ENCODE measurements at places on chromosomes 6 and 20.

DNA sequence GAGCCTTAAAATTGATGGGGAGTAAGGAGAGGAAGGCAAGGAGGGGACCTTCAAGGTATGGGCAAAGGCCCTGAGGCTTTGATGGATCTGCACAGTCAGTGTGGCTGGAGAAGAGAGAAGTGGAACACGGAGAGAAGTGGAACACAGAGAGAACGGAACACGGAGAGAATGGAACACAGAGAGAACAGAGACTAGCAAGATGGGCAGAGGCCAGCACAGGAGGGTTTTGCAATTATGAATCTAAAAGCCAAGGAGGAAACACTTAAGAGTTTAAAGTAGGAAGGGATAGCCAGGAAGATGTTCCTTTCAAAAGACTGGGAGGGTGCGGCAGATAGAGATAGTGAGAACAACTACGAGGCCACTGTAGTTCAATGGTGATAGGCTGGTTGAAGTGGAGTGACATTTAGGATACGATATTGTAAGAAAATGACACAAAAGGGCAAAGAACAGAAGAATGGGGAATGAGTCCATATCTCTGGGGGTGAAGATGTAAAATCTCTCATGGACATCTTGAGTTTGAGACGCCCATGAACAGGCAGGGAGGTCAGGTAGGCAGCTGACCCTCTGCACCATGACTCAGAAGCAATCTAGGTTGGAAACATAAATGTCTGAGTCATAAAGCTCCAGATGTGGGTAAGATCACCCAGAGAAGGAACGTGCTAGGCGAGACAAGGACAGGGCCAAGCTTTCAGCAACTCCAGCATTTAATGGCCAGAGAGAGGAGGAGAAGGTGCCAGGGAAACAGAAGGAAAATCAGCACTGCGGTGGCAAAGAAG is 25.4 kb downstream of the ZMYND8 start:
- no peak for DNase-seq

DNA sequence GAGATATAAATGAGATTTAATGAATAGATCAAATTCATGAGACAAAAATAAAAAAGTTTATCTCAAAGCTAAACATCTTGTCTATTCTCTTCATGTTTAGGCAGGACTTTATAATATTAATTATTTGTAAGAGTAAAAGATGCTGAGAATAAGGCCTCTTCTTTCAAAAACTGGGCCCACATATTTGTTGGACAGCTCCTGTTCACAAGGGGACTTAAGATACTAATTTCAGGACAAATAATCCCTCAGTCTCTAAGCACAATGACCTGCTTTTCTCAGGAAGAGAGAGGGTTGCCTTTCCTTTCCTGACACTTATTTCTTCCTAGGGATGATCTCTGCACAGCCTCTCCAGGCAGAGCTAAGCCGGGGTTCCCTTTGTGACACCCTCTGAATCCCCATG is 43.3 kb downstream of the NOX3 start:
- no peak for DNase-seq

DNA sequence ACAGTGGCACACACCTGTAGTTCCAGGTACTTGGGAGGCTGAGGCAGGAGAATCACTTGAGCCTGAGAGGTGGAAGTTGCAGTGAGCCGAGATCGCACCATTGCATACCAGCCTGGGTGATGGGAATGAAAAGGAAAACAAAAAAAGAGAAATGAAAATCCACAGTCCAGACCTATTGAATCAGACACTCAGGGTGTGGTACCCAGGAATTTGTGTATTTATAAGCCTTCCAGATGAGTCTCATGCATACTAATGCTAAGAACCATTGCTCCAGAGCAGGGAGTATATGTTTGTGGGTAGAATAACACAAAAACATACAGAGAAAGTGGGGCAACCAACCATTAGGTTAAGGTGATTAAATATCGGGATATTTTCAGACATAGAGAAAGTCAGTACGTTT is 36.1 kb upstream of the PLCB4 start:
- no peak for DNase-seq

DNA sequence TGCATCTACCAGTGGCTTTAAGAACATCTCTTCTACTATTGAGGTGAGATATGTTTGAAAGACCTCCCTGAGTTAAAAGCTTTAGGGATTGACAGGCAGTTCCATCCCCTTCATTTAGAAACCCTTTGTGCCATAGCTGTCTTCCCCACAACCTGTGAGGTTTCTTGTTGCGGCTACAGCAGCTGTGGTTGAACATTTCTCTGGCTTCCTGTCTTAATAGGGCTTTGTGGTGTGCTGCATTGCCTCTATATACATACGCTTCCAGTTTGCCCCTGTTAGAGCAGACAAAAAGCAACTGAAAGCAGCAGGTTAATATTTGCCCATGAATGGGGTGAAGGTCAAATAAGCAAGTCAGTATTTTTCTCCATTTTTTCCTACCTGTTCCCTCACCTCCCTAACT is 210.2 kb downstream of the TMEM200A start:
- DNase-seq: peak; percentile 20

DNA sequence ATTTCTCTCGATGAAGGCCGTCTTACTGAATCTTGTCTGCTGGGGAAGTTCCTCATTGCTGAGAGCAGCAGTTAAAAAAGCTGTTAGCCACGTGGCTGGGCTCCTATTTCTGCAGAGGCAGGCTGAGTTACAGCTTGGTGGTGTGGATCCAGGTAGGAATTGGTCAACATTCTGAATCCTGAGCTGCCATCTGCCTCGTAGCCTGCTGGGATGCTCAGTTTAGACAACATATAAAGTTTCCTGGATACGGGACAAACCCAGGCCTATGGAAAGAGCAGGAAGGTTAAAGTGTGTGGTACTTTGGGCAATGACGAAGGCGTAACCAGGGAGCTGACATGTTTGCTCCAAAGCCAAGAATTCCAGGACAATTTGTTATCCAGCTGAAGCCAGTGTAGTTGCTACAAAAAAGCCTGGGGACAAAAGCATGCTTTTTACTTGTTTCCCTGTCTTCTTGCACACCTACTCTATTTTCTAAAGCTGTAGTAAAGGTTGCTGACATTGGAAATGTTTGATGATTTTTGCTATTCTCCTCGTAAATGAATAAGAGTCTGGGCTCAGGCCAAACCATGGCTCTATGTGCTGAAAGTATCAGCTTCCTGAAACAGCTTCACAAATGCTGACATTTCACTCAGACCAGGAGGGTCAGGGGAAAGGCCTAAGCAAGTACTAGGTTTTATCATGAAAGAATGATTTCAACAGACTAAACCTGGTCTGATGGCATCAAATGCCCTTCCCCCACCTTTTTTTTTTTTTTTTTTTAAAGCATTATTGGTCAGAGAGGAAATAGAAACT is 12.4 kb upstream of the MYLK2 start:
- DNase-seq: no peak

DNA sequence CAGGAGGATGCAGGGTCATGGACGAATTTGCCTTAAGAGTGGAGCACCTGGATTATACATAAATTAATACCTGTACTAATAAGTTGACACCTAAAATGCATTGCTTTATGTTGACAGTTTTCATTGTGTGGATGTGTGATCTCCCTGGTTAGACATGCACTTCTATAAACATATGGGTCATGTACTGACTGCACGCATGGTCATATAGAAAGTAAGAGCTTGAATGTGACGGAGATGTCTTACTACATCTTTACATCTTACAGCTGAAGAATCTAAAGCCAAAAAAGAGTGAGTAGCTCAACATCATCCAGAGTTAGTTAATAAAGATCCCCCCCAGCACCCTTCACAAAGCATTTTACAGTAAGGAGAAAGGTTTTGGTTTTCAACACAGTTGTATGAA is 408.4 kb upstream of the JARID2 start:
- no peak for DNase-seq

DNA sequence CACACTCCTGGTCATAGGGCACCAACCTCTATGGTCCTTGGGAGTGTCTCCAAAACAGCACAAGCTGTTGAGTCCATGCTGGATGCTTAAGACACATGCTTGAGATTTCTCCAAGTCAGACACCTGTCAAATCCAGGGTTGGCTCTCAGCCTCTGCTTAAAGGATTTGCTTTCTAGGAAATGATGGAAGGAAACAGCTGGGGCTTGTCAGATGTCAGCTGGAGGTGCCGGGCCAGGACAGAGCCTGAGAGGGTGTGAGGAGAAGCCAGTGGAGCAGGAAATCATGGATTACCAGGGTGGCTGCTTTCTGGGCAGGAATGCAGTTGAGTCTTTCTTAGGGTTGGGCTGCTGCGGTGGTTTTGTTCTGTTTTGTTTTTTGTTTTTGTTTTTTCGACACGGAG is 83.0 kb upstream of the FAM184A start:
- DNase-seq: no peak

DNA sequence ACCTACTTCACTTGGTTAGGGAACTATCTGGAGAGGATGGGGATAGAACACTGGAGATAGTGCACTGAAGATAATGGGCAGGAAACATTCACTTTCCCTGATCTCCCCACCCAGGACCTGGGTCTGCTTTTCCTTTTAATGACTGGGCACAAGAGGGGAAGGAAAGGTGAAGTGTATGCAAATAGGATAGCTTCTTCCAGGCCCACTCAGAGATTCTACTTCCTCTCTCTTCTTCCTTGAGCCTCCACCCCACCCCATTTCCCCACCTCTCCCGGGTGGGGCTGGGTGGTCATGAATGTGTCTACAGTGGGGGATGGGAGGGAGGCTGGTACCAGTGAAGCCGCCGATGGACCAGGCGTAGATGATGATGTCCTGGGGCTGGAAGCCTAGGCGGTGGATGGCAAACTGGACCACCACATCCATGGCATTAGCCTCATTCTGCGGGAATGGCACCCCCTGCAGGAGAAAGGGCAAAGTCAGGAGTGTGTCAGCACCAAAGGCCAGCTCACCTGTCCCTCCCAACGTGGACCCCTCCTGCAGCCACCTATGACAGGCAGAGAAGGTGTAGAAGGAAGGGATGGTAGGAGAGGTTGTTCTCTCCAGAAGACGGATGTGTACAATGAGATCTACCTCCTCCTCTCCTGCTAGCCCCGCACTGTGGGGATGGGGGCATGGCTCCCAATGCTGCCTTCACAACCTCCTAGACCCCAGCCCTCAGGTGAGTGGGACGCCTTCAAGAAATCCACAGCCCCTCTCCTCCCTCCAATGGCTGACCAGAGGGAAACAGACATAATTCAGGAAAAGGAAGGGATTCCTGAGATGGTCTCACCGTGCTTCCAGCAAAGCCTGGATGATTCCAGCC is 8.6 kb upstream of the LY6G5C start:
- DNase-seq: no peak

- no peak for DNase-seq
These were observed 8.9 kb downstream of the FITM2 start for GRCh38 chr20:44302026-44302669.

GRCh38 chr20:7728338-7728737 is 211.9 kb downstream of the HAO1 start:
- no peak for DNase-seq

DNA sequence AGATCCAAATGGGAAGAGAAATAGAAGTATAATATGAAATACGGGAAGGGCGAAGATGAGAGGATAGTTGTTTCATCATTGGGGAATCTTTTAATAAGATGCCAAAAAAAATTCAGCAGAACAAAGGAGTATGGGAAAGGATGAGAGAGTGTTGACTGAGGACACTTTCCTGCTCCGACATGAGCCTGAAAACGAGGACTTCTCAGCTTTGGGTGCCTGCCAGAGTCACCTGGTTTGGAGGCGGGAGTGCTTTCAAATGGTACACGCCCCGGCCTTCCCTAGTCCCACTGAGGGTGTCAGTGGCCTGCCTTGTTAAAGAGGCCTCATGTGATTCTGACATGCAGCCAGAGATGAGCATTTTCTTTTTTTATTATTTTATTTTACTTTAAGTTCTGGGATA is 250.9 kb downstream of the ANKRD60 start:
- no peak for DNase-seq

DNA sequence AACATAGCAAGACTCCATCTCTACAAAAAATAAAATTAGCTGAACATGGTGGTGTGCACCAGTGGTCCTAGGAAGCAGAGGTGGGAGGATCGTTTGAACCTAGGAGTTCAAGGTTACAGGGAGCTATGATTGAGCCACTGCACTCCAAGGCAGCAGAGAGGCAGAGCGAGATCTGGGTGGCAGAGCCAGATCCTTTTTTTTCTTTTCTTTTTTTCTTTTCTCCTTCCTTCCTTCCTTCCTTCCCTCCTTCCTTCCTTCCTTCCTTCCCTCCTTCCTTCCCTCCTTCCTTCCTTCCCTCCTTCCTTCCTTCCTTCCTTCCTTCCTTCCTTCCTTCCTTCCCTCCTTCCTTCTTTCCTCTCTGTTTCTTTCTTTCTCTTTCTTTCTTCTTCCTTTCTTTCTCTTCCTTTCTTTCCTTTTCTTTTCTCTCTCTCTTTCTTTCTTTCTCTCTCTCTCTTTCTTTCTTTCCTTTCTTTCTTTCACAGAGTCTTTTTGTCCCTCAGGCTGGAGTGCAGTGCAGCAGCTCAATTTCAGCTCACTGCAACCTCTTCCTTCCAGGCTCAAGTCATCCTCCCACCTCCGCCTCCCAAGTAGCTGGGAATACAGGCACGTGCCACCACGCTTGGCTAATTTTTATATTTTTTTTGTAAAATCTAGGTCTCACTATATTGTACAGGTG is 9.2 kb upstream of the VSTM2L start:
- DNase-seq: no peak

- DNase-seq: no peak
These were observed 161.1 kb downstream of the DLL1 start for GRCh38 chr6:170129691-170130171.

DNA sequence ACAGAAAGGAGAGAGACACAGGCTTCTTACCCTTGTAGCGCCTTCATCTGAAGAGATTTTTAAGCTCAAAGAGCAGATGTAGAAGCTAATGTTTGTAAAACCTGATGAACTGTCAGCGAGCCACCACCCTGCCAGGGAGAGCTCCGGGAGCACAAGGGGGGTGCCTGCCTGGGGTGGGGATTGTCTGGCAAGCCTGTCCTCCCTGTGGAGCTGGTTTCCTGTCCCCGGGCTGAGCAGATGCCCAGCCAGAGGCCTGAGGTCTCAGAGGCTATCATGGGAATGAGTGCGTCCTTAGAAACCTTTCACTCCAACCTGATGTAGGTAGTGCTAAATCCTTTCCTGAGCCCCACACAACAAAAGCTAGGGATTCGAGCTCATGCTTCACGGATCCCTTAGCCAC is 41.9 kb upstream of the NR2E1 start:
- no peak for DNase-seq

DNA sequence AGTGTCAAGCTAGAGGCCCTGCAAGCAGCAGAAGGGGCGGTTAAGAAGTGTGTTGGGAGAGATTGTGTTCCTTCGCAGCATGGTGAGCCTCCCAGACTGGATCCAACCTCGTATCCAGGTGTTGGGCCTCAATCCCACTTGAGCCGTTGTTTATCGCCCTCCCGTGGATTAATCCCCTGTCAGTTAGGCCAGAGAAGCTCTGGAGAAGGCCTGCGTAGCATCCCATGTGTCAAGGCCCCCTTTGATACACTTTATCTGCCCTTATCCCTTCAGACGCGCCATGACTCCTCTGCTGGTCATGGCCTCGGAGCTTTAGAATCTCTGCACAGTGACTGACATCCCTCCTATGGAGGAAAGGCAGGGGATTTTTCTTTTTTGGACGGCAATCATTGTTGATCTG is 181.0 kb downstream of the ZFP64 start:
- DNase-seq: no peak

- no peak for DNase-seq
These were observed 81.9 kb downstream of the LRFN2 start for GRCh38 chr6:40505191-40505810.

All from stimulated activated CD8-positive, alpha-beta memory T cell treated with anti-CD3 and anti-CD28 coated beads, Interleukin-15, amount 100 ng/mL, for 1 hour (primary cell).